ENCODE measurements at places on chromosomes 1 and 21.
A peak's percentile ranks its signal among the peaks of the same experiment; 100 is the strongest.

DNA sequence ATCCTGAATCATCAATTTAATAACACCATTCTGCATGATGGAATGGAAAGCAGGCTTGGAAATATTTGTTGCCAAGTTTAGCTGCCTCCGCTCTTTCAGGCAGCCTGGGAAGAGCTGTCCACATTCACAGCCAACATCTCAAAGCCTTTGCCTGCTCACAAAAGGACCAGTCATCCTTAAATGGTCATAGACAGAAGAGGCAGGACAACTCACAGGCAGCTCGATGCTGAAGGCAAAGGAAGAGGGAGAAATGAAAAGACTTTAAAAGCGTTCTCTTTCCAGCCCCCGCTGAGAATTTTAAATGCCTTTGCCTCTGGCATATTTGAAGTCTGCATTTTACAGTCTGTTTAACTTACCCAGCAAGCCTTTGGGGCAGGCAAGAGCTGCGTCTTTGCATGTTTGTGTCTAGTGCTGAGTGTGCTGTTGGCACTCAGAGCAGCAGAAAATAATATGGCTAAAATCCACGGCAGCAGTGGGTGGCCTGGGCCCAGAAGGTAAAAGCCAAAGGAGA is 68.9 kb downstream of the NMNAT2 start:
- no peak for DNase-seq

- peak; percentile 76 for DNase-seq
These were observed 7.7 kb downstream of the ENSA start for GRCh38 chr1:150621497-150622302.

GRCh38 chr1:161019751-161020495 is 1.0 kb downstream of the F11R start:
- DNase-seq = no peak

GRCh38 chr21:34570313-34570712 is 44.6 kb downstream of the RCAN1 start:
- no peak for DNase-seq

- DNase-seq = no peak
These were observed 46.1 kb downstream of the ACKR1 start for GRCh38 chr1:159250638-159251216.

DNA sequence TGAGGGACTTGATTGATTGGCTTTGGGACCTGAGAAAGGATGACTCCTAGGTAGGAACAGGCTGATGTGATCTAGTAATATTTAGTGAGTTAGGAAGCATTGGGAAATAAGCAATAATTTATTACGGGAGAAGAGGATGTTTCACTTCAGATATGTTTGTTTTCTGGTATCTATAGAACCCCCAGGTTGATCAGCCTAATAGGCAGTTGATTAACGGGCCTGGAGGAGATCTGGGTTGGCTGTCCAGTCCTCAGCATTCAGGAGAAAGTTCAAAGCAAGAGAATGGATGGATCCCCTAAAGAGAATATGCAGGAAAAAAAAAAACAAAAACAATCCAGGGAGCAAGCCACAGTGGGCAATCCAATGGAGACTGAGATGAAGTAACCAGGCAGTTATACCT is 48.2 kb upstream of the AKT3 start:
- DNase-seq = no peak

GRCh38 chr1:16093611-16094010 is 20.2 kb upstream of the FAM131C start:
- DNase-seq = no peak

DNA sequence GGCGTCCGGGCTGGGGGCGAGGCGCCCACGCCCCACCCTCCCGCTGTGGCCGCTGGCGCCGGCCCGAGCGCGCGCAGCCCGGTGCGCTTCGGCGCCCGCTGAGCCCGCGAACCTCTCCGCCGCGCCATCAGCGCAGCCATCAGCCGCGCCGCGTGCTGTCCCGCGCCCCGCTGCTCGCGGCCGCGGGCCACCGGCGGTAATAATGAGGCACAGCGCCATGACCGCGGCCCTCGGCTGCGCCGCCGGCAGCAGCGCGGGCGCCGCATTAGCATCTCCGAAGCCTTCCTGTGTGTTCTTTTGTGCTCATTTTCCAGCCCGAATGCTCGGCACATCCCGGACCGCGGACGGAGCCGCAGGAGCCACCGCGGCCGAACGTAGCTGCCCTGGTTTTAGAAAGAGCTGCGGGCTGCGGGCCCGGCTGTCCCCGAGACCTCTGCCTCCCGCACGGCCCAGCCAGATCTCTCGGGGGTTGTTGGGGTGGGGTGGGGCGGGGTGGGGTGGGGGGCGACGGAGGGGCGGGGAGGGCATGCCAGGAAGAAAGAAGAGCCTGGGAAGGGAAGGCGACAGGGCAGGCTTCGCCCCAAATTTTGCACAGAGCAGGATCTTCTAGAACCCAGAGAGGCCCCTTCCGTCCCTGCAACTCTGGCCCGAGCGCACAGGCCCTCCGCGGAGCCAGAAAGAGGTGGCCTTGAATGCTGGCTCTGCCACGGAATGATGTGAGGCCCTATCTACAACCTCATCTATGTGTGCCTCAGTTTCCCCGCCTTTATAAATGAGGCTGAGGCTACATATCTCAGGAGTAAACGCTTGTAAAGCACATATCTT is 55.3 kb downstream of the RRAGC start:
- DNase-seq = no peak

GRCh38 chr1:25713961-25714360 is 86.0 kb upstream of the SELENON start:
- DNase-seq = no peak

DNA sequence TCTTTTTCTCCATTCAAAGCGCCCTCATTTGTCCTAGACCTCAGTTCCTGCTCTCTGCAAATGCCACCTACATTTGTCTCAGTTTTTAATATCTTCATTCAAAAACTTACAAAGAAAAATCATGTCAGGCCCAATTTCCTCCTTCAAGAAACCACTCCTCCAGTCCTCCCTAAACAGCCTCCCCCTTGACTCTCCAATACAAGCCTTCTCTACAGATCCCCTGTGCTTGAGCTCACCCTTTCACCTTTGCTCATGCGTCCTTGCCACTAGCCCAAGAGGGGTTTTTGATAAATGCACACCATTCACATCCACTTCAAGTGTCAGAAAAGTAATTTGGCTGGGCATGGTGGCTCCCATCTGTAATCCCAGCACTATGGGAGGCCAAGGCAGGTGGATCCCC is 140.6 kb downstream of the RERE start:
- no peak for DNase-seq

DNA sequence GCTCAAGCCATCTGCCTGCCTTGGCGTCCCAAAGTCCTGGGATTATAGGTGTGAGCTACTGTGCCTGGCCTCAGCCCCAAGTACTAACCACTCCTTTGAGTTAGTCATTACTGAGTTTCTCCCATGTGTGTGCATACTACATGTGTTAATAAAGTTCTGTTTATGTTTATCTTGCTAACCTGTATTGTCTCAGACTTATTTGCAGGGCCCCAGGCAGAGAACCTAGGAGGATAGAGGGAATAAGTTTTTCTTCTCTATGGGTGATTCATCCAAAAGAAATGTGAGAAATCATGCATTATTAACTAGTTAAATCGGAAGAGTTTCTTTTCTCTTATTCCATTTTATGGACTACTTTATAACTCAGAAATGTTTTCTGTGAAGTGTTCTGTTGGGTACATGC is 203.9 kb upstream of the CACYBP start:
- no peak for DNase-seq

- DNase-seq = no peak
These were observed 258.9 kb downstream of the SETD4 start for GRCh38 chr21:35801391-35801790.

GRCh38 chr1:27992276-27992675 is 32.5 kb downstream of the XKR8 start:
- DNase-seq = peak; percentile 74

DNA sequence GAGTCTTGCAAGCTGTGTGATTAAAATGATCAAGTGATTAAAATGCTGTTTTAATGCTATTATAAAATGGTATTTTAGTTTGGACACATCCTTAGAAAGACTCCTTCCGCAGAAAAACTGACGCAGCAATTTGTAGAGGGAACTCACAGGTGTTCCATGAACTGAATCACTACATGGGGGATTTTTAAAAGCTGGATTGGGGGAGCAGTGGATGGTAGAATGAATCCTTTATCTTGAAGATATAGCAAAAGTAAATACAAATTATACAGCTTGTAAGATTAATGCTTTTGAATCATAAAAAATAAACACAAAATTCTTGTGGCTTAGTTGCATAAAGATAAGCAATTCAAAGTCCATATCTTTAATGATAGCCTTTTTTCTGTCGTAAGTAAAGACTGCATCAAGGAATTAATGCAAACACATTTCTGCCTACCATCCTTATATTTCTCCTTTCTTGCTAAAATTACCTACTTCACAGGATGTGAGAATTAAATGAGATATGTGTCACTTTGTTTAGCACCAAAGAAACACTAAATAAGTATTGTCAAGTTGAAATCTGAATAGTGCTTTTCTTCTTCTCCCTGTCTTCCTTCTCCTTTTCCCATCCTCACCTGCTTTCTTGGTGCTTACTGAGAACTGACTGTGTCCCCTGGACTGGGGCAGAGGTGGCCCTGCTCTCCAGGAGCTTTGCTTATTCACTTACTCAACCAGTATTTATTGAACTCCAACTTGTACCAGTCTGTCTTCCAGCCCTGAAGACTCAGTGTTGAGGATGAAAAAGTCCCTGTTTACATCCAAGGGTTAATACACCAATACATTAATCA is 61.5 kb upstream of the F3 start:
- DNase-seq = no peak

DNA sequence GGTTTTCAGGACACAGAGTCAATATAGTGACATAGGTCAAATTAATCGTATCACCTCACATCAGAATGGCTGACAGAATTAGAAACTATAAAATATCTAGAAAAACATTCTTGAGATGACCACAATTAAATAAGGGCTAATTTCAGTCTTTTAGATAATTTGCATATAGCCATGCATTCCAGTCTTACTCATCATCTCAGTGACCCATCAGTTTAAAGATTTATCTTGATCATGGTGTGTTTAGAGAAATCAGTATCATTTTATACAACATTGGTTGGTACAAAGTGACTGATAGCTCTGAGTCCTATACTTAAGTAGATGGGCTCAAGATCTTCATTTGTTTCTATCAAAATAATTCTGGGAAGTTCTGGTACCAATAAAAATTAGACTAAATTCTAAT is 262.3 kb upstream of the SNX7 start:
- no peak for DNase-seq

- DNase-seq = no peak
These were observed 9.1 kb downstream of the PLOD1 start for GRCh38 chr1:11943619-11944018.

GRCh38 chr1:178528953-178529335 is 16.0 kb downstream of the TEX35 start:
- DNase-seq = no peak
